CD8-positive, alpha-beta memory T cell (primary cell): ENCODE measurements at places on chromosomes 5 and 9. TPM values are rescaled to one million over a fixed set of nuclear protein-coding genes. Genes with fewer than 3 reads are reported as not detected.

DNA sequence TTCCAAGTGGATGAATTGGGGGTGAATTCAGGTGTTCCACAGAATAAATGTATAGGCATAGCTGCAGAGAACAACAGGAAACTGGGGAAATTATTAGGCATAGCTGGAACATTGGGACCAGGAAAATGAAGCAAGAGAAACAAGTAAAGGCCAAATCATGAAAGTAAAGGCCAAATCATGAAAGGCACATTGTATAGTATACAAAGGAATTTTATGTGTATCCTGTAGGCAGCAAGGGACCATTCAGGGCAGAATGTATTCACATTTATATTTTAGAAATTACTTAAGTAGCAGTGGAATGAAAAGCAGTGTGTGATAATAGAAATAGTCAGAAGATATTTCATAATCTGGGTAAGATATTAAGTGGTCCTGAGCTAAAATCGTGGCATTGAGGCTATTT is 127.3 kb upstream of the GRHPR start:
- H3K4me3 ChIP-seq, result no peak overlapping the region
- H3K27me3 ChIP-seq, result no peaks in the 10 kb centered on the region
- DNase-seq, result no peak
- no peaks in the 10 kb centered on the region for H3K36me3 ChIP-seq
- no peak overlapping the region for H3K27ac ChIP-seq

RAB24 gene
- total RNA-seq, result 26.1 TPM

GRCh38 chr9:98900244-98900643 is 43.5 kb upstream of the COL15A1 start:
- no peaks in the 10 kb centered on the region for H3K36me3 ChIP-seq
- H3K4me1 ChIP-seq, result no peaks in the 10 kb centered on the region
- H3K27ac ChIP-seq, result no peak overlapping the region
- no peaks in the 10 kb centered on the region for H3K27me3 ChIP-seq
- no peak overlapping the region for H3K4me3 ChIP-seq
- DNase-seq, result no peak

TMEM171 gene
- not detected for total RNA-seq

DNA sequence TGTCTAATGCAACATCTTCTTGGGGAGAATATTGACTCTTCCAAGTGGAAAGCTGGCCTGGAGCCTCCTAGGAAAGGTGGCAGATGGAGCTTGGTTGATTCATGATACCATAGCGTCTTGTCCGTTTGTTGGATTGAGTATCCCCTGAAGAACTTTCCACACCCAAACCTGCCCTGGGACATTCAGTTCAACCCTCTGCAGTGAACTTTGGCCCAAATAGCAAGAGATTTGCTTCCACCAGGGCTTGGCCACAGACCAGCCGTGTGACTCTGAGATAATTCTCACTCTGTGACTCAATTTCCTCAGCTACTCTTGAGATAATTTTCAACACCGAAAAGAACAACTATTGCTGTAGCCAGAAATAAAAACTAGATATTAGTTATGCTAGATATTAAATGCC is 108.0 kb upstream of the RAD23B start:
- no peak overlapping the region for H3K4me3 ChIP-seq
- no peak overlapping the region for H3K27ac ChIP-seq
- H3K27me3 ChIP-seq, result no peaks in the 10 kb centered on the region
- H3K36me3 ChIP-seq, result no peaks in the 10 kb centered on the region
- no peak for DNase-seq

DNA sequence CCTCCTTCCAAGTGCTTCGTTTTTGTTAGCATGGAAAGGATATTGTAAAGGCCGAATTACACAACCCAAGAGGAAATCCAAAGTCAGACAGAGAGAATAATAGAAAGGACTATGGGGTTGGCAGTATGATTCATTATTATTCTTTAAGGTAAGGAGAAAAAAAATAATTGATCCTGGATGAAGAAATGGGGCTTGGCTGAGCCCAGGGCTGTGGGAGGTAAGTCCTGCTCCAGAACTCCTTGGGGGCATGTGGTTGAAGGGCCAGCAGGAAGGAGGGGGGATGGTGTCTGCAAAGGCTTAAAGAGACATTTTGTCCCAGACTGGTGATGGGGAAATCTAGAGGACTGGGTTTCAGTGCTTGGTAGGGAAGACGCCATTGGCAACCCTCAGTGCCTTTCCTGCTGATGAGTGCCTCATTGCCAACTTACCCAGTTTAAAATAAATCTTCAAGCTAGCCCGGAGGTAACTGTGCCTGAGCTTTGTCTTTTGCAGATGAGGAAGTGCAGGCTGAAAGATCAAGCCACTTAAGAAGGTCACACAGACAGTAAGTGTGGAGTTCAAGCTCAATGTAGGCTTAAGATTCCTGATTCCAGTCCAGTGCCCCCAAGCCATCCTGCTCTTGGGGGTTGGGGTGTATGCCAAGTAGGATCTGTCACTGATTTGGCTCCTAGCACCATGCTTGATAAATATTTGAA is 30.2 kb downstream of the FOXI1 start:
- no peak for DNase-seq
- H3K27ac ChIP-seq, result no peak overlapping the region
- no peaks in the 10 kb centered on the region for H3K4me1 ChIP-seq
- no peaks in the 10 kb centered on the region for H3K27me3 ChIP-seq
- no peaks in the 10 kb centered on the region for H3K36me3 ChIP-seq

ZNF454 gene
- not detected for total RNA-seq
